ENCODE measurements at places on chromosomes 2 and 18.

DNA sequence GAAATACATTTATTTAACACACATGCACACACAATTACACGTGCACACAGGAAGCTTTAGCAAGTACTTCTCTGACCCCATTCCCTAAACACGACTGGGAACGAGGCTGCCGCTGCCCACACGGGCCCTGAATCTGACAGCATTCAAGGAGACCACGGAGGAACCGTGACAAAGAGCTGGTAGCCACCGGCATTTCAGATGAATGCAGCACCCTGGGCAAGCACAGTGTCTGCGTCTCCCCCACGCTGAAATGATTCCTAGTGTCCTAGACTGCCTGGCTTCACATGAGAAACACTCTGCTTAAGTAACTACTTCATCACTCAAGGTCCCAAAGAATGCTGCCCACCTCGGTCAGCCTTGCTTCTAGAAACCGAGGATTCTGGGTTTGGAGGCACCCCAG is 95.0 kb downstream of the HDAC4 start:
- DNase-seq = no peak

DNA sequence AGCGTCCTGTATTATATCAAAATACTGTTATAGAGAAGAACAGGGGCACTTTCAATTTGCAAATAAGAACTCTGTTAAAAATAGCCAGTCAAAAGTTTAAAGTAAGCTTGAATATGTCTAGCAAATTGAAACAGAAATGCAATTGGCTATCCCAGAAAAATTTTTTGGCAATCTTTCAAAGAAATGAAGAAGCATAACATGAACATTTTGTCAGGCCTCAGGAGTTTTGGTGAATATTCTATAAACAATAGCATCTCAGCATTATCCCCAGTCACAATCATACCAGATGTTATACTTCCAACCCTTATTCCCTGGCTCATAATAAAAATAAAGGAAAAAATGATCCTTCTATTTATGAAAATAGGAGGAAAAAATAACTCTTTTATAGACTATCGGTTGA is 252.4 kb downstream of the GRB14 start:
- DNase-seq = no peak

- no peak for DNase-seq
Observed at GRCh38 chr2:42503291-42503690, 9.5 kb upstream of the KCNG3 start.

- no peak for DNase-seq
Observed at GRCh38 chr2:2739231-2739795, 408.2 kb upstream of the MYT1L start.

- DNase-seq = peak; percentile 86
Observed at GRCh38 chr2:24490690-24491541, at the start of gene NCOA1. Gene NCOA1, plus strand, starts transcription at chr2:24491254. Its CDS starts 167,424 bp downstream, at chr2:24658678.

GRCh38 chr18:11054497-11054896 is 94.9 kb downstream of the PIEZO2 start:
- DNase-seq = no peak

- no peak for DNase-seq
Observed at GRCh38 chr18:74651327-74652128, 53.9 kb downstream of the ZNF407 start.

DNA sequence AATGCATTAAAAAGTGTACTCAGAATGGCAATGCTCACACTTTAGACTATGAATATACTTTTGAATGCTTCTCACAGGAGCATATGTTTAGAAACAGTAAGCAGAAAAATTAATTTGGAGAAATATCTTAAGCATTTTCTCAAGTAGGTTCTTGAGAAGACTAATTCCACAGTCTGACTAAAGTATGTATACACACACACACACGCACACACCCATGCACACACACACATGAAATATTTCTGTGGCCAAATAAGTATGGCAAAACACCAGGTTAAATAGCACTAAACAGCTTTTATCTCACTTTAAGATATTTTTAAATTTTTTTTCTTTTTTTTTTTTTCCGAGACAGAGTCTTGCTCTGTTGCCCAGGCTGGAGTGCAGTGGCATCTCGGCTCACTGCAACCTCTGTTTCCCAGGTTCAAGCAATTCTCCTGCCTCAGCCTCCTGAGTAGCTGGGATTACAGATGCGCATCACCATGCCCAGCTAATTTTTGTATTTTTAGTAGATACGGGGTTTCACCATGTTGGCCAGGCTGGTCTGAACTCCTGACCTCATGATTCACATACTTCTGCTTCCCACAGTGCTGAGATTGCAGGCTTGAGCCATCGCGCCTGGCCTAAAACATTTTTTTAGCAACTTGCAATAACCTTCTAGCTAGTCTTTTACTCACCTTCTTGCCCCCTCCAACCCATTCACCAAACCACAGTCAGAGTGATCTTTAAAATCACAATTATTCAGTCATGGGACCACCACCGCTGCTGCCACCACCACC is 67.5 kb upstream of the SCG2 start:
- no peak for DNase-seq

GRCh38 chr2:37589298-37589697 is 82.1 kb downstream of the CDC42EP3 start:
- DNase-seq = peak; percentile 43

GRCh38 chr2:121502246-121502645 is 28.4 kb upstream of the RNU4ATAC start:
- no peak for DNase-seq

DNA sequence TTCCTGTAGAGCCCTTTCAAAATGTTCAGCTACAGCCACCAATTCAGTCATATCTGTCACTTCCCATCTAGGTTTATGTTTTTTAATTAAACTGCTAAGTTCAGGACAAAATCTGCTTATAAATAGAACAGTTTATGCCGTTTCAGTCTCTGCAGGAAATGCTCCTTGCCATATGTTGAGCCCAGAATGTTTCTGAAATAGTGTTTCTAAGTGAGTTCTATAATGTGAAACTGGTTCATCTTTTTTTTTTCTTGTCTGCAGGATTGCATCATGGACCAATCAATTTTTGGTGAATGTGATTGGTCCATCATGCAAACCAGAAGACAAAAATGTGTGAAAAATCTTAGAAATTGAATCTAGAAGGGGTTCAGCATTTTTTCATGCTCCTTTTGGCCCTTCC is 30.2 kb upstream of the RHOB start:
- no peak for DNase-seq

- no peak for DNase-seq
Observed at GRCh38 chr18:77366720-77367641, 117.3 kb downstream of the GALR1 start.

DNA sequence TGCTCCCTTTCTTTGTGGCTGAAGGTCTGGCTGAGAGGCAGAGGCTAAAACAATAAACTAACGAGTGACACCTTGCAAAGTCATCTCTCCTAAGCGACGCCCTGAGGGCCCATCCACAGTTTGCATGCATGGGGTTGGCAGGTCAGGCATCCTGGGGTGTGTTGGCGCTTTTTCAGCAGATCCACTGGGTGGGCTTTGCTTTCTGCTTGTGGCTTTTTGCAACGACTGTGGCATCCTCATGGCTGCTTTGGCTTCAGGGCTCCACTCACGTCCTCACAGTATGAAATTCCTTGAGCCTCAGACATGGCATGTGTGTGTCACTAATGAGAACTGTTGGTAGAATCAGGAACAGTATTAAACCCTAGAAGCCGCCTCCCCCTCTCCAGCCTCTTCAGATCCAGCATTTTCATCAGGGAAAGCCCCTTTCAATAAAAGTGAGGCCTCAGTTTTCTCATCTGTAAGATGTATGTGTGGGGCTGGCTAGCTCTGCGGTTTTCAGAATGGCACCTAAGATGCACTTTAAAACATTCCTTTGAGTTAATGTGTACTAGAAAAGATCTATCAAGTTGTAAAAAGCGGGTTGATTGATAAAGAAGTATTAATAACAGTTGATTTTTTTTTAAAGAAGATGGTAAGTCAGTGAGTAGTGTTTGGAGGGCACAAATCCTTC is 72.5 kb downstream of the SH3BP4 start:
- no peak for DNase-seq

GRCh38 chr18:48634491-48634890 is 95.7 kb downstream of the CTIF start:
- no peak for DNase-seq

- DNase-seq = no peak
Observed at GRCh38 chr18:62732617-62733016, 17.3 kb downstream of the PHLPP1 start.

GRCh38 chr2:58620896-58621295 is 379.8 kb upstream of the FANCL start:
- no peak for DNase-seq

DNA sequence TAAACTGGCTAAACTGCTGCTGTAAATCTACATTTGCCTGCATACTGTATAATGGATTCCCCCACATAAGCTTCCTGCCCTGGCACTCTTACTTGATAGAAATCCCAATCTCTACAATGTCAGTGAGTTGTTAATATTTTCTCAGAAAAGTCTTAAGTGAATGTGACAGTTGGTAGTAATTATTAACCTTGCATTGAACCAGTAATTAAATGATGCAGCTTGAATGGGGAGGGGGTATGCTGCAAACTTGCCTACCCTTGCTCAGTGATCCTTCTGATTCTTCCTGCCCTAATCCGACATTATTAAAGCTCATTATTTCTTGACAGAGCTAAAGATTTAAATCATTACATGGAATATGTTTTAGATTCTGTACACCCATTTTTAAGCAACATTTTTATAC is 119.0 kb upstream of the CDH7 start:
- DNase-seq = no peak

GRCh38 chr2:231390667-231391066 is 4.8 kb upstream of the B3GNT7 start:
- no peak for DNase-seq

DNA sequence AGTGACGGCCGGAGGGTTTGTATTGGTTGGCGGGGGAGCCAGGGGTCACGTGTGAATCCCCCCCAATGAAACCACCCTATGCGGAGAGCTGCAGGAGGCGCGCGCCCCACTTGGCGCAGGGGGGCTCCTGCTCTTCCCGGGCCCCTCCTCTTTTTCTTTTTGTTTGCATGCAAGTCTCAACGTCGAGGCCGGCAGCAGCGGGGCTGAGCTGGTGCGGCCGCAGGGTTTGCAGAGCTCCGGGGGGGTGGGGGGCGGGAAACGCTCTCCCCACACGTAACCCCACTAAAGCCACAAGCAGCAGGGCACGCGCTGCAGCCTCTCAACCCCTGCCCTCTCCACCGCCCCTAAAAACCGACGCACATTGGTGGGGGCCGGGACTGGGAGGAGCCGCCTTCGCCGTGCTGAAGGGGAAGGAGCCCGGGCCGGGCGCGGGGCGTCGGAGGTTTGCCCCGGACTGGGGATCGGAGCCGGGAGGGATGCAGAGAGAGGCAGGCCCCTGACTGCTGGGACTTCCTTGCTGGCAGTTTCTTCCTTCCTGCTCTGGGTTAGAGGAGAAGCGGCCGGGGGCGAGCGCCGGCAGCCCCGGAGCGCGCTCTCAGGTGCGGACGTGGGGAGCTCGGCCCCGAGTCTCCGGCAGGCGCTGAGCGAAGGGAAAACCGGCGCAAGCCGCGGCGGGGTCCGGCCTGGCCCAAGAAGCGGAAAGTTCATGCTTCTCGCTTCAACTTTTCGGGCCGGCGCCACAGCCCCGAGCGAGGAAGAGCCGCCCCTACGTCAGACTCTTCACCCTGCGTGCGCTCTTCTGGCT is 864 bp downstream of the LBH start:
- peak; percentile 87 for DNase-seq

GRCh38 chr2:209380293-209380692 is 43.6 kb upstream of the MAP2 start:
- DNase-seq = no peak

- peak; percentile 52 for DNase-seq
Observed at GRCh38 chr2:20661421-20662307, 5.3 kb upstream of the GDF7 start.

- DNase-seq = no peak
Observed at GRCh38 chr2:221876016-221876415, 303.9 kb upstream of the EPHA4 start.
